ENCODE measurements at places on chromosomes 3 and 15.

DNA sequence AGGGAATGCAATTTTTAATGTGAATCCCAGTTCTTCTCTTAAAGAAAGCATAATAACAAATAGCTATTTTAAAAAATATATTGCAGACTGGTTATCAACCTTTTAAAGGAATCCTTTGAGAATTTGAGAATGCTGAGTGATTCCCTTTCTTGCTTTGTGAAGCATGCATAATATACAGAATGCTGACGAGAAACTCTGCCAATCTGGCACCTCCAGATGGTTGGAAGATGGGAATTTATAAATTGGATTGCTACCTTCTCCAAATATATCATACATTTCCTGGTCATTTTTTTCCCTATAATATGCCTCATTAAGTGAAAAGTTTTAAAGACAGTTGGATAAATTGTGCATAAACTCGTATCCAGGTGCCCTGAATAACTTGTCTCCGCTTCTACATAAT is 333.9 kb upstream of the ARPP21 start:
- DNase-seq = no peak

DNA sequence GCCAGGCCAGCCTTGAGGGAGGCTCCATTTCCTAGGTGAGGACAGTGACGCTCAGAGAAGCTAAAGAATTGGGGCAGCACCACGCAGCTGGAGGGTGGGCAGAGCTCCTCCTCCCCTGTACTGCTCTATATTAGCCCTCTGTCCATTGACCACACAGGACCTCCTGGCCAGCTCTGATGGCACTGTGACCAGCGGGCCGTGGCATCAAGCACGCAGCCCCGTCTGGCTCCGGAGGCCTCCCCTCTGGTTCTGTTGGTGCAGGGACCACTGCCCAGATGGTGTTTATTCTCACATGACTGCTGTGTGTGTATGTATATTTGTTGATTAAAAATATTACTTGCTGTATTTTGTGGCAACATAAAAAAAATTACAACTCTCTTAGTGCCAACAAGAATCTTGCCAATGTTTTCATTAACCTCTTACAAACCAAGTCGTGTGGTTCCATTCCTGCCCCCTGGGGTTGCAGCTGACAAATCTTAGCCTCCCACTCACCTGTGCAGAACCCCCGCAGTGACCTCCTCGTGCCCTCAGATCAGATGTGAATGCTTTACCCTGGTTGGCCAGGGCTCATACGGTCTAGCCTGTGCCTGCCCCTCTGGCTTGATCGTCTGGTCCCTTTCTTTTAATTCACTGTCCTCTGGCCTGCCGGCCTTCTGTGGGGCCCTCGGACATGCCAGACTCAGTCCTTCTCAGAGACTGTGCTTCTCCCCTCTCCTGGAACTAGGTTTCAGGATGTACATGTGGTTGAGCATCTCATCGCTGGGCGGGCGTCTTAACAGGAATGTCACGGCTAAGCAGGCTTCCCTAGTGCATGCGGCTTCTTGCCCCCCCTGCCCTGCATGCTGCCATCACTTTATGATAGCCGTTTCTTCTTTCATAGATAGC is 14.8 kb downstream of the CHCHD6 start:
- no peak for DNase-seq

DNA sequence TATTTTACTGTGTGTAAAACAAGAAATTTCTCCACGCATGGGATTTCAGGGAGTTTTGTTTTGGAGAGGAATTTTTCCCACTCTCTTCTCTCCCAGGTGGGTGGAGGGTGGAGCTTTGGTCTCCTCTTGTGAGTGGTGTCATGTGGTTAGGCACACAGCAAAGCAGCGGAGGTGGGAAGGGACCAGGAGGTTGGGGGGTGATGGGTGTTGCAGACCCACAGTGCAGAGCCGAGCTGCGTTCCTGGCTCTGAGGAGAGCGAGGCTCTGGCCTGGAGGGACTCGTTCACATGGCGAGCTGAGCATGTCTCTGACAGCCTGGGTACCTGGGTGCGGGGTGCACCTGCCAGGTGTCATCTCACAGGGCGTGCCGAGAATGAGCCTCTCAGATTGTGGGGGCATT is 87.8 kb downstream of the RYR3 start:
- no peak for DNase-seq

GRCh38 chr15:67834581-67835296 is 5.1 kb downstream of the RNU6-1 start:
- no peak for DNase-seq

DNA sequence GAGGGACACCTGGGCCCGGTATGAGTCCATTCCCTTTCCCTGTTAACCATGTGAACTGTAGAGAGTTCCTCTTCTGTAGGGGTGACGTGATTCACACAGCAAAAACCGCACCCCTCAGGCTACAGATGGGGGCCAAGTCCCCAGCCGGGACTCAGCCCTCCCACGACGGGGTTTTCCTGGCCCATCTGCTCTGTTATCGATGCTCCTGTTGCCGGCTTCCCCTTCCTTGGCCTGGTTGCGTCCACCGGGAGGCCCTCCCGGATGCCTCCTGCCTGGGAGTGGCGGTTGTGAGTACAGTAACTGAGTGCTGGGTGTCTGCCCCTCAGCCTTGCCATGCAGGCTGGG is 817 bp upstream of the PLXNA1 start:
- DNase-seq = peak; percentile 55

DNA sequence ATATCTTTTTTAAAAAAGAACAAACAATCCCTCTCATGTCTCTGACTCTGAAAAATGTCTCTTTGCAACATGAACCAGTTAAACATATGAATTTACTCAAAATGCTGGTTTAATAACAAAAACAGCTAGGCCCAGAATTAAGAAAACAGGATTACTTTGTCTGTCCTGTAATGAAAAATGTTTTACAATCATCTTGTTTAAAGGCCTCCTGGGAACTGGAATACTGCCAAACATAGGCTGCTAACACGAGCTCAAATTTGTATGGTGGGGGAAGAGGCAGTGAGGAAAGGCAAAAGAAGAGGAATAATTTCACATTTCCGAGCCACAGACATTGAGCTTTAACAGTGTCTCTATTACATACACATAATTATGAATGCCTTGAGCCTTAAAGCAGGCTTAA is 61.7 kb upstream of the PPIB start:
- no peak for DNase-seq

DNA sequence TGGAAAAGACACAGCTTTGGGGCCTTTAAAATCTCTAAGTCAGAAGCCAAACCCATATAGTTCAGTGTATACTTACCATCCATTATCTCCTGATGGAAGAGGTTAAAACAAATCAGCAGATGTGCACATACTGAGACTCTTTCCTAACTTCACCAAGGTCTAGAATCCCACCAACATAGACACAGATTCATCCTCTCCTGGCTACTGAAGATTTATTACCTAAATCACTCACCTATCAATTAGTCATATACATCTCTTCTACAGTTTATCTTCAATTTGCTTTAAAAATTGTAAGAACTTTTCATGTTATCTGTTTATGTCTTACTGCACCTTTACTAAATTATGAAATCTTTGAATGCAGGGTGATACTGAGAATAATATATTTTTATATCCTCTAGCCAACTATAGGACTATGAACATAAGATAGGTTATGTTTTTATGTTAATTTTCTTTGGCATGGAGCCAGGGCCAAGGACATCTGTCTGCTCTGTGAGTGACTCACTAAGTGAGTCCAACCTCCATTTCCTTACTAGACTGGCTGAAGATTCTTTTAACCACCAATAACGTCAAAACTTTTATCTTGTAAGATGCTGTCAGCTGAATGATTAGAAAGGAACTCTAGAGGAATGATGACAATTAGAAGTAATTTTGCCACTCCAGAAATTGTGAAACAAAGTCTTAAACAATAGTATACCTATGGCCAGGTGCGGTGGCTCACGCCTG is 397.6 kb downstream of the FOXP1 start:
- DNase-seq = no peak

DNA sequence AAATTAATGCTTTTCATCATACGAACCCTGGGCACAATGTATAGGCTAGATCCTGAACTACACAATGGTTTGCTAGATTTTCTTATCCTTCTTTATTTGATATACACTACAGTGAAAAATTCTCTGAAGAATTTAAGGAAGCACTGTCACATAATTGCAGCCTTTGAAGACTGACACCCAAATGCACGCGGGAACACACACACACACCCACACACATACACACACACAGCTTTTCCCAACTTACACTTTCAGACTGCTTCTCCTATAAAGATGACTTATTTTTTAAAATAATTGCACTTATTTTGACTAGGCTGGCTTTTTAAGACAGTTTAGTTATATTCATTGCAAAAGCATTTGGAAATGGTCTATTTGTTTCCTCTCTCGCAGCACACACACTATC is 70.0 kb upstream of the LRRN1 start:
- DNase-seq = no peak

GRCh38 chr15:83164111-83164770 is 43.4 kb downstream of the HDGFL3 start:
- DNase-seq = no peak

- DNase-seq = no peak
These were observed 676 bp downstream of the CNOT10 start for GRCh38 chr3:32685543-32686185.

DNA sequence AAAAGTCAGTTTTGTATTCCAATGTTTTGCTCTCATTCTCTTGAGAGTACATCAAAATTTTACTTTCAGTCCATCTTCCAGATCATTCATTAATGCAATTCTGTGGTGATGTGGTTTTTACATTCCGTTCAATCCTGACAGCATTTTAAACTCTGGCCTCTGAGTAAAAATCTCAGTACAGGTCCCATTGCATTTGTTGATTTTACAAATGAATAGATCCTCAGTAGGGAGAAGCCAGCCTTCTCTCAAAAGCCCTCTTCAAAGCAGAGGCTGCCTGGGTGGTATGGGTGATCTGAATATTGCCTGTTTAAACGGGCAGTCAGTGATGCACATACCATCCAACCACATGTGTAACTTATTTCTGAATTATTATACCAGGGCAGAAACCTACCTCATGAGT is 72.5 kb upstream of the TSC22D2 start:
- no peak for DNase-seq

DNA sequence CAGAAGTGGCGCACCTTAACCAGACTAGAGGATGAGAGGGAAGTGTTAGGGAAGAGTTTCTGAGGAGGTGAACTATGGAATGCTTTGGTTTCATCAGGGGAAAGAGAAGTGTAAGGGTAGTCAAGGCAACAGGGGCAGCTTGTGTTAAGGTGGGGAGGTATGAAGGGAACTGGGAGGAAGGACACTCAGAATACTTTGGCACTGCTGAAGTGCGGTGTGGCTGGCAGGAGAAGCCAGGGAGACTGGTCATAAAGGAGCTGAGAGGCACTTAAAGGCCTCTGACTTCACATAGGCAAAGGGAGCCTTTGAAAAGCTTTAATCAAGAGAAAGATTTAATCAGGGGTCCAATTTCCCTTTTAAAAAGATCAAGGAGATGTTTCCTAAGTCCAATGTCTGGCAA is 129.0 kb downstream of the ERC2 start:
- DNase-seq = no peak

DNA sequence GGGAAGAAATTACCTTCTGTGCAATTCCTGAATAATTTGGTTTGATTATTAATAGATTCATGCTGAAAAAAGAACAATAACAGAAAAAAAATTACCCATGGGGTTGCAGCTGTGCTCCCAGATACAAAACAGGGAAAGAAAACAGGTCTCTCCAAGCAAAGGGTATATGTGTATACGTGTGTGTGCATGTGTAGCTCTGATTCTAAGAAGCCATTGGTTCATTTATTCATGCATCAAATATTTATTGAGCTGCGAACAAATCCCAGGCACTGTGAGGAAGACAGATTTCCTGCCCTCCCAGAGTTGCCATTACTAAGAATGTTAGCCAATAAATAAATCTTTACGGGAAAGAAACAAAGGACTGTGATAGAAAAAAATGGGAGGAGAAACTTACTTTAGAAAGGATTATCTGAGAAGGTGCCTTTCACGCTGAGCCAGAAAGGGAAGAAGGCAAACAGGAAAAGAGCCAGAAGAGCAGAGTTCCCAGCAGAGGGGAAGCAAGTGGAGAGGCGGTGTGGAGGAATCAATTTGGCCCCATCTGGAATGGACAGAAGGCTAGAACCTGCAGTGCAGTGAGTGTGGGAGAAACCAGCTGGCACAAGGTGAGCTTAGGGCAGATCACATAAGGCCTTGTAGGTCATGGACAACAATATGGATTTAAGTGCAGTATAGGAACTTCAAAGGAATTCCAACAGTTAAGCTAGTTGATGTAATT is 20.7 kb downstream of the CHL1 start:
- DNase-seq = no peak

DNA sequence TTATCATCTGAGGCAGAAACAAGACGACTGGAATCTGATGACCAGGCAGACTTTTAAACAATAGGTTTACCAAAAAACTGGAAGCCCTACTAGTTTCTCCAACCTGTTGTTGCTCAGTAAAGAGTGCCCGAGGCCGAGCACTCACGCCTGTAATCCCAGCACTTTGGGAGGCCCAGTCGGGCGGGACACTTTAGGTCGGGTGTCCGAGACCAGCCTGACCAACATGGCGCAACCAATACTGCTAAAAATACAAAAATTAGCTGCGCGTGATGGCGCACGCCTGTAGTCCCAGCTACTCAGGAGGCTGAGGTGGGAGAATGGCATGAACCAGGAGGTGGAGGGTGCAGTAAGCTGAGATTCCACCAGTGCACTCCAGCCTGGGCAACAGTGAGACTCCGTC is 1.1 kb upstream of the WDR5B start:
- DNase-seq = no peak

- no peak for DNase-seq
These were observed 1144.5 kb downstream of the TUSC7 start for GRCh38 chr3:117853923-117854668.

GRCh38 chr15:98292442-98293240 is 332.1 kb downstream of the ARRDC4 start:
- DNase-seq = peak; percentile 19

GRCh38 chr3:169510693-169511010 is 152.9 kb downstream of the MECOM start:
- no peak for DNase-seq

DNA sequence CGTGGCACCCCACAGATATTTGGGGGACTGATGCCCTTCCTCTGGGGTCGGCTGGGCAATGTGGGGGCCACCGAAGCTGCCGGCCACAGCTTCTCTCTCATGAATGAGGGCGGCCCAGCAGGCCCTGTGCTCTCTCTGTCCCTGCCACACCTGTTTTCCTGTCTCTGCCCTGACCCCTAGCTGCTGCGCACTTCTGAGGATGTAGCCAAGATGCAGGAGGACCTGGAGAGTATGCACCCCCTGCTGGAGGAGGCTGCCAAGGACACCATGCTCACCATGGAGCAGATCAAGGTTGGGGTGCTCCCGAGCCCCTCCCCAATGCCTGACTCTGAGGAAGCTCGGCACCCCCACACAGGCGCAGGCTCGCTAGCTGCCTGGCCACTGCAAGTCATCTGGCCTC is 59.7 kb downstream of the SEMA3G start:
- DNase-seq = no peak

DNA sequence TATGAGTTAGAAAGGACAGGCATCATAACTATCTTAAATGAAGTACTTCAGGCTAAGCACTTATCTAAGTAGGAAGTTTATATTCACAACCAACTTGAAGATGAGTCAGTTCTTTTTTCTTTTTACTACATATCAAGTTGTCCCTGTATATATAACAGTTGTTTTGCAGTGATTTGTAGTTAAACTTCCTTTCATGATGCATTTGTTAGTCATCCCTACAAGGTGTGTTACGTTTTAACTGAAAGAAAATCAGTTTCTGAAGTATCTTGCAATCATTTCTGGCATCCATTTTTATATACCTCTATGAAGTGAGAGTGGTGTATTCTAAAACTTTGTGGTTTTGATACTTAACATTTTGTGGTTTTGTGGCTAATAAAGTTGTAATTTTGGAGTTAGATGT is 46.1 kb downstream of the ZFAND6 start:
- no peak for DNase-seq

GRCh38 chr3:39097716-39098472 is 9.5 kb downstream of the GORASP1 start:
- no peak for DNase-seq

All from activated CD4-positive, alpha-beta T cell treated with anti-CD3 and anti-CD28 coated beads, Interleukin-2, amount 50 U/mL, for 24 hours (primary cell).